Endothelial cell (in vitro differentiated cells): ENCODE measurements at places on chromosomes 16 and 17. TPM values are rescaled to one million over a fixed set of nuclear protein-coding genes. Genes with fewer than 3 reads are reported as not detected.

The MT1F gene
- not detected for total RNA-seq

The CFAP97D1 gene
- 0.10 TPM for total RNA-seq

The AATK gene
- 7.7 TPM for total RNA-seq

The SLC12A3 gene
- total RNA-seq = not detected

The MT1G gene
- total RNA-seq = not detected

The IL32 gene
- 1.7 TPM for total RNA-seq

The CRYBA1 gene
- not detected for total RNA-seq

The FBRS gene
- total RNA-seq = 60.9 TPM

The ADORA2B gene
- total RNA-seq = 5.2 TPM

The ANKS4B gene
- total RNA-seq = not detected

The ABCC11 gene
- total RNA-seq = 0.72 TPM

The KRT23 gene
- not detected for total RNA-seq

The ARHGAP44 gene
- total RNA-seq = 11.5 TPM

The ASPSCR1 gene
- 25.6 TPM for total RNA-seq

The TAC4 gene
- total RNA-seq = not detected

The RHBDL3 gene
- 1.7 TPM for total RNA-seq

The ZNF18 gene
- total RNA-seq = 5.3 TPM

The GALR2 gene
- total RNA-seq = not detected

The SLC5A11 gene
- total RNA-seq = not detected

The ZNF764 gene
- total RNA-seq = 13.8 TPM
